ENCODE measurements at places on chromosomes 7 and 10. TPM values are rescaled to one million over a fixed set of nuclear protein-coding genes. Genes with fewer than 3 reads are reported as not detected.

DNA sequence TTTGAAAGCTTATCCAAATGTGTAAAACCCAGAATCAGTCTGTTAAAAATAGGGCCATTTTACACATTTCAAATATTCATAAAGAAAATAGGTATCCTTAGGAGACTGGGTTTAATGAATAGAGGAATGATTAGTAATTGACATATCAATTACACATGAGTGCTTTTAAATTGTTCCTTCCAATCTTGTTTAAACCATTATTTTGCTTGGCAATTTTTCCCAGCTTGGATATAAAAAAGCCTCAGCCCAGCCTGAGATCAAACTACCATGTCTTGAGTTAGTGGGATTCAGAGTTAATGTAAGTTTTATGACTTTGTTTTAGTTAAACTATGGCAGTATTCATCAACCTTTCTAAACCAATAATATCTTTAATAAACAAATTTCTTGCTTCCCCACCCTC, 28.3 kb downstream of the PARP12 start:
- no peak for DNase-seq
- H3K27ac ChIP-seq: no peak overlapping the region
- no peaks in the 10 kb centered on the region for H3K4me1 ChIP-seq
- no peaks in the 10 kb centered on the region for H3K27me3 ChIP-seq
- H3K4me3 ChIP-seq: no peak overlapping the region
- peaks cover 50% of the 10 kb centered on the region for H3K36me3 ChIP-seq

- DNase-seq: no peak
- no peak overlapping the region for H3K4me3 ChIP-seq
- no peaks in the 10 kb centered on the region for H3K27me3 ChIP-seq
These were observed 38.5 kb downstream of the DPYSL4 start for GRCh38 chr10:132225073-132225848.

NOS3 gene
- 14.7 TPM for polyA plus RNA-seq

EBF3 gene
- polyA plus RNA-seq: 1.4 TPM

DNA sequence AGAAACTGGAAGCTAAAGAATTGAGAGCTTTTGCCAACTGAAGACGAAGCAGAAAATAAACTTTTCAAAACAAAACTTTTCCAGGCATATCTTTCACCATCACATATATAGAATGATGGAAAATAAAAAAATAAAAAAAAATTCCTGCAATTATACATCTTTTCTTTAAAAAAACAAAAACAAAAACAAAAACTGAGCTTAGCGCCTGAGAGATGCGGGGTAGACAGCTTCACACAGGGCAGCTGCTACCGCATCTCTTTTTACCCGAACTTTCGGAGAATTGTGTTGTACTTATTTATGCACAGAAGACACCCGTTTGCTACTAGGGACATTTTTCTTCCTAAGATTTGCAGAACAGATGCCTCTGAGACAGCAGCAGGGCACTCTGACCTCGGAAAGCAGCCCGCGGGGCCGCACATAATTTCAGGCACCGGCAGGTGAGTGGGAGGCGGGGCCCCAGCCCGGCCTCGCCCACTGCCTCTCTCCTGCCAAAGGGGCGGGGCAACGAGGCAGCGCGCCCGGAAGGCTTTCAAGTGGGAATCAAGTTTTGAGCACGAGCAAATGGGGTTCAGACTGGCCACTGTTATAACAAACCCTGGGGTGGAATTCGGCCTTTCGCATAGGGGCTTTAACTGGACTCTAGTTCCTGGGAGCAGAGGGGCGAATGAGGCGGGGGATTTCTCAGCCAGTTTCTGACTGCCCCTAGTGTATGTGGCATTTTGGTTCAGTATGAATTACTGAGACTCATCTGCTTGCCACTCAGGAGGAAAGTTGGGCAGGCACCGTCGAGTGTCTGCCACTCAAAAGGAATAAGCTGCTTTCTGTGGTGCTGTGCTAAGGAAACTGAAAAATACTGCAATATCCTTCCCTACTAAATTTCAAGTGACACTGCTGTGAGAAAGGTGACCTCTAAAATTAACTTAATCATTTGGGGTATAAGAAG, 18.5 kb upstream of the FAM133B start:
- peak; percentile 83 for DNase-seq
- no peaks in the 10 kb centered on the region for H3K4me1 ChIP-seq
- no peak overlapping the region for H3K4me3 ChIP-seq

DNA sequence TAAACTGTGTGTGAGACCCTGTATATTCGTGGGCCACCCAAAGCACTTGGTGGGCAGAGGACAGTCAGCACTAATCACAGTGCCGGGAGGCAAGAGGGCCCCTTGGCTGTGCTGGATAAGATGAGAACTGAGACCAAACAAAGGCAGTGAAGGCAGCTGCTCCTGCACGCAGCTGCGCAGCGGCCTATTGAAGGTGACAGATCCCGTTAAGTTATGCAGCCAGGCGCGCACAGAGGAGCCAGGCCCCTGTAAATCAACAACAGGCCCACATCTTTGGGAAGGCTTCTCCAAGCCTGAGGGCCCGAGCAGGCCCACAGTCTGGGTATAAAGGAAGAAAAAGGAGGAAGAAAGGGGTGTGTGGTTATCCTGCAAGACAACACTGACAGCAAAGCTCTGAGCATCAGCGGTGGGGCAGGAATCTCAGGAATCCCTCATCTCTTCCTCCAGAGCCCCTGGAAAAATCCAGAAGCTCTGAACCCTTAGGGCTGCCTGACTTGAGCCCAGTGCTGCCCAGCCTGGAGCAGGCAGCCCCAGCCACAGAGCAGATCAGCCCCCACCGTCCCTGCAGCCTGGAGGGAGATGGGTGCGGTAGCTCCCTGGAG, 154.2 kb downstream of the ARHGAP12 start:
- H3K27ac ChIP-seq: no peak overlapping the region
- no peaks in the 10 kb centered on the region for H3K4me1 ChIP-seq
- H3K27me3 ChIP-seq: no peaks in the 10 kb centered on the region
- H3K36me3 ChIP-seq: no peaks in the 10 kb centered on the region
- no peak for DNase-seq
- no peak overlapping the region for H3K4me3 ChIP-seq

DNA sequence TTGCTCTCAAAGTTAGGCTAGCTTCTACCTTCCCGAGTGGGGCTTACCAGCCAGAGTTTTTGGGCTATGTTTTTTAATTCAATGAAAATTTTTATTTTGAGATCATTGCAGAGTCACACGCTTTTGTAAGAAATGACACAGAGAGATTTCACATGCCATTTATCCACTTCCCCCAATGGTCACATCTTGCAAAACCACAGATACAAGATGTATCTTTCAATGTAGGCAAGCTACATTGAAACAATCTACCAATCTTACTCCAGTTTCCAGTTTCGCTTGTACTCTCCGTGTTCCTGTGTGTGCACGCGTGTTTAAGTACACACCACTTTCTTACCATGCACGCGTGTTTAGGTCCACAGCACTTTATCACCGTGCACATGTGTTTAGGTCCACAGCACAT, 89.4 kb upstream of the LEP start:
- no peaks in the 10 kb centered on the region for H3K4me1 ChIP-seq
- no peak overlapping the region for H3K4me3 ChIP-seq
- no peaks in the 10 kb centered on the region for H3K36me3 ChIP-seq

TCAF2 gene
- polyA plus RNA-seq: 0.54 TPM

- H3K27ac ChIP-seq: no peak overlapping the region
- H3K4me3 ChIP-seq: no peak overlapping the region
- DNase-seq: no peak
- H3K4me1 ChIP-seq: no peaks in the 10 kb centered on the region
- no peaks in the 10 kb centered on the region for H3K36me3 ChIP-seq
These were observed 8.0 kb downstream of the DLX5 start for GRCh38 chr7:97016381-97017191.

- H3K27ac ChIP-seq: no peak overlapping the region
- DNase-seq: no peak
- no peaks in the 10 kb centered on the region for H3K27me3 ChIP-seq
- H3K36me3 ChIP-seq: no peaks in the 10 kb centered on the region
These were observed 207.3 kb upstream of the ADO start for GRCh38 chr10:62597226-62597625.

GRCh38 chr7:142440906-142441411, 183.1 kb upstream of the PRSS58 start:
- H3K27me3 ChIP-seq: no peaks in the 10 kb centered on the region
- H3K27ac ChIP-seq: no peak overlapping the region
- no peaks in the 10 kb centered on the region for H3K36me3 ChIP-seq
- no peak for DNase-seq
- no peak overlapping the region for H3K4me3 ChIP-seq

- H3K4me3 ChIP-seq: no peak overlapping the region
- no peak overlapping the region for H3K27ac ChIP-seq
- DNase-seq: no peak
- H3K27me3 ChIP-seq: no peaks in the 10 kb centered on the region
These were observed 99.8 kb downstream of the SND1 start for GRCh38 chr7:127751490-127752448.

DNA sequence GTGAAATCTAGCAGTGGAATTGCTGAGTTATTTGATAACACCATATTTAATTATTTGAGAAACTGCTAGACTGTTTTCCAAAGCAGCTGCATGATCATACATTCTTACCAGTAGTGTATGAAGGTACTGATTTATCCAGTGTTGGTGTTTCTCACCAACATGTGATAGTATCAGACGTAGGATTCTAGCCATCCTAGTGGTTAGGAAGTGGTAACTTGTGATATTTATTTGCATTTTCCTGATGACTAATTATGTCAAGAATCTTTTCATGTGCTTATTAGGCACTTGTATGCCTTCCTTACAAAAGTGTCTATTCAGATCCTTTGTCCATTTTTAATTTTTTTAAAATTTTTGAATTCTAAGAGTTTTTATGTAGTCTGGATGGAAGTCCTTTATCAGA, 54.2 kb upstream of the PLXDC2 start:
- no peaks in the 10 kb centered on the region for H3K27me3 ChIP-seq
- no peaks in the 10 kb centered on the region for H3K4me1 ChIP-seq

GRCh38 chr10:58027426-58027825, 240.3 kb downstream of the IPMK start:
- no peaks in the 10 kb centered on the region for H3K36me3 ChIP-seq
- H3K27me3 ChIP-seq: no peaks in the 10 kb centered on the region
- H3K4me1 ChIP-seq: no peaks in the 10 kb centered on the region

DNA sequence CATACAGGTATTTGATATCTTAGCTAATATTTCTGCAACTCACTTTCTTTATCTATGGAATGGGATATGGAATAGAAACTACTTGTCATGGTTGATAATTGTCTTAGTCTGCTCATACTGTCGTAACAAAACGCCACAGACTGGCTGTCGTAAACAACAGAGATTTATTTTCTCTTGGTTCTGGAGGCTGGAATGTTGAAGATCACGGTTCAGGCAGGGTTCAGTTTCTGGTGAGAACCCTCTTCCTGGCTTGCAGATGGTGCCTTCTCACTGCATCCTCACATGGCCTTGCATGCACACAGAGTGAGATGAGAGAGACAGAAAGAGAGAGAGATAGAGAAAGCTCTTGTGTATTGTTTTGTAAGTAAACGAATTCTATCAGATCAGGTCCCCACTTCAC, 332.7 kb upstream of the MAGI2 start:
- no peak for DNase-seq
- H3K4me3 ChIP-seq: no peak overlapping the region
- H3K27me3 ChIP-seq: no peaks in the 10 kb centered on the region
- H3K36me3 ChIP-seq: no peaks in the 10 kb centered on the region

- H3K4me1 ChIP-seq: peaks cover 1% of the 10 kb centered on the region
- no peaks in the 10 kb centered on the region for H3K27me3 ChIP-seq
- no peak for DNase-seq
- no peaks in the 10 kb centered on the region for H3K36me3 ChIP-seq
- H3K4me3 ChIP-seq: no peak overlapping the region
- no peak overlapping the region for H3K27ac ChIP-seq
These were observed 65.6 kb downstream of the DOCK4 start for GRCh38 chr7:112140600-112140999.

DNA sequence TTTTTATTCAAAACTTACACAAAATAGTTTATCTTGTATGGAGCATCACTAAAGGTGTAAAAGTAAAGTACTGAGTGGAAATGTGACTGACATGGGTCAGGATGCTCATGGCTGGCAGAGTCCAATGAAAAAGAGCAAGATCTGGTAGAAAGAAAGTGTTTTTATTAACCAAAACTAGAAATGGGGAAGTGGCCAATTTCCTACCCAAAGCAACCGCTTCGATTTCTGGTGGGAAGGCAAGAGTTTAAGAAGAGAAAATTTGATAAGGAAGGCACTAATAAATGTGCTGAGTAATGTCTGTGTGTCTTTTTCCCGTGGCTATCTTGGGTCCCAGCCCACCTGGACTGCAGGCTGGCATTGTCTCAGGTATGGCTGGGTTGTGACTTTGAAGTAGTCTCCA, 277.7 kb downstream of the ANKRD7 start:
- no peak overlapping the region for H3K4me3 ChIP-seq
- DNase-seq: no peak
- no peaks in the 10 kb centered on the region for H3K27me3 ChIP-seq

DNA sequence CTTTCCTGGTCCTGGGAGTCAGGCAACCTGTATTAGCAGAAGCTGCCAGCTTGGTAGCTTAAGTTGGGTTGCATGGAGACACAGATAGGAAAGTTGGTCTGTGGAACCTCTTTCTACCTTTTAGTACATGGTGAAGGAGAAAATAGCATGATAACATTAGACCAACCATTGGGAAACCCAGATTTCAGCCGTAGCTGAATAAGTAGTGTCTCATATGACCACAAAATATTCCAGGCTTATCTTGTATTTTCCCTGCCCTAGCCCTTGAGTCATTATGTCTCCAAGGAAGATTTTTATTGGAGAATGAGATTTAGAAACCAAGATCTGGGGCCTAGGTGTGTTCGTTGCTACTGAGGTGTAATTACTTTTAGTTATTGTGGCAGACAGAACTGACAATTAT, 67.2 kb downstream of the CCSER2 start:
- H3K27ac ChIP-seq: no peak overlapping the region
- no peak for DNase-seq
- H3K36me3 ChIP-seq: no peaks in the 10 kb centered on the region
- no peaks in the 10 kb centered on the region for H3K27me3 ChIP-seq
- no peaks in the 10 kb centered on the region for H3K4me1 ChIP-seq

PAPSS2 gene
- polyA plus RNA-seq: 37.3 TPM

CHST15 gene
- polyA plus RNA-seq: 3.0 TPM

- H3K27me3 ChIP-seq: peaks cover 6% of the 10 kb centered on the region
- no peak overlapping the region for H3K4me3 ChIP-seq
- peak; percentile 79 for DNase-seq
- H3K27ac ChIP-seq: no peak overlapping the region
These were observed 88.4 kb downstream of the BEND7 start for GRCh38 chr10:13440185-13441061.

DNA sequence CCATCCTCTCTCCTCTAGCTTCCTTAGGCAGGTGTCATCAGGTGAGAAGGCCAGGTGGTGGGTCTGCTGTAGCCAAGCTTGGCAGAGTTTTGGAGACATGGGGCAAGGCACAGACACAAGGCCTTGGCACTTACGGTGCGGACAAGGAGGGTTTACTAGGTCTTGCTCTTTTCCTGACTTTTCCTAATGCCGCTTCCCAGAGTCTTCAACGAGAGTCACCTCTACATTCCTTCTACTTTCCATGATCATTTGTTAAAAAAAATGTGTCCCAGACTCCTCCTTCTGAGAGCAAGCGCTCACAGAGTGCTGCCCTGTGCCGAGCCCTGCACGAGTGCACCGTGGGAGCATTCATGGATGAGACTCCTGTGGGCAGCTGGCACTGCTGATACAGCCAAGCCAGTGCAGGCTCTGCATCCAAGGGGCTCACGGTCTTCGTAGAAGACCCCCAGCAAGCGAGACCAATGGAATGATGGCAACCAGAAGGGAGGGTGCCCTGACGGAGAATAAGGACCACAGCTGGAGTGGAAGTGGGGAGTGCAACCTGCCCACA, 243.0 kb upstream of the MKI67 start:
- no peaks in the 10 kb centered on the region for H3K4me1 ChIP-seq
- H3K27me3 ChIP-seq: no peaks in the 10 kb centered on the region
- H3K27ac ChIP-seq: no peak overlapping the region

- H3K27me3 ChIP-seq: no peaks in the 10 kb centered on the region
- DNase-seq: no peak
- no peak overlapping the region for H3K27ac ChIP-seq
These were observed 95.2 kb downstream of the VOPP1 start for GRCh38 chr7:55476852-55477780.
